Left colon (tissue), 2 donors: ENCODE measurements at places on chromosomes 3 and 15.
A peak's percentile ranks its signal among the peaks of the same experiment; 100 is the strongest.

DNA sequence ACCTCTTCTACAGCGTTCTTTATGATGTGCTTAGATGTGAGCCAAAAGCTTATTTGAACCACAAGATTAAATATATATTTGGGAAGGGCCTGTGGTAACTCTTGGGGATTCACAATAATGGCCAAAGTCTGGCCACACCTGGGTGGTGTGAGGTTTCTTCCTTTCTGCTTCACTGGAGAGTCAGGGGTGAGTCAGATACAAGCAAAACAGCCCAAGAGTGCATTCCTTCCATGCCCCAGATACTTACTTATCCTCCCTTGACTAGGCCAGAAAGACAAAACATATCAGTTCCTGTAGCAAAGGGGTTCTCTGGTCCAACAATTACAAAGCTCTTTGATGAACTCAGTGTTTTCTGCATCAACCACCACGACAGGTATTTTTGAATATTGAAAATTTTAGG is 941 bp downstream of the ZBED2 start:
- DNase-seq: no peak

- no peak for DNase-seq
Observed at GRCh38 chr15:35723852-35724251, 177.9 kb upstream of the DPH6 start.

DNA sequence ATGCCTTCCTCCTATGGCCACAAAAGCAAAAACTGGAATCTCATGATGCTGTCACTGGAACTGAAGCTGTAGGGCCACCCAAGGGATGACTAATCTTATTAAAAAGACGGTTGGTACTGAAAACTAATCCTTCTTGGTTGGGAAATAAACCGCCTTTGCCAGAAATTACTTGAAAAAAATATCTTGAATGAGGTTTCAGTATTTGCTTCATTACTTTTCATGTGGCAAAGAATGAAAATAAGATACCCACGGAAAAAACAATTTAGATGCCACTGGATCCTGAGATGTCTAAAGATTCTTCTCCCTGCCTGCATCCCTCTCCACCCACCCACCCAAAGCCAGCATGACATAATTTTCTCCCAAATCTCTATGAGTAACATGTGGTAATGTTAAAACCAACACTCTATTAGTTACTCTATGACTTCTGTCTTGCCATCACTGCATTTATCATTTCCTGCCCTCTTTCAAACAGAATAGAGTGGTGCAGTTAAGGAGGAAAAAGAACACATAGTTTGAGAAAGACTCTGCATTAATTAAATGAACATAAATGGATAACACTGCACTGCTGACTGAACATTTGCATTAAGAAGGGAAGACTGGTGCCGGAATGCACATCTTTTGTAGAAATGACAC is 111.8 kb upstream of the DPH6 start:
- no peak for DNase-seq

DNA sequence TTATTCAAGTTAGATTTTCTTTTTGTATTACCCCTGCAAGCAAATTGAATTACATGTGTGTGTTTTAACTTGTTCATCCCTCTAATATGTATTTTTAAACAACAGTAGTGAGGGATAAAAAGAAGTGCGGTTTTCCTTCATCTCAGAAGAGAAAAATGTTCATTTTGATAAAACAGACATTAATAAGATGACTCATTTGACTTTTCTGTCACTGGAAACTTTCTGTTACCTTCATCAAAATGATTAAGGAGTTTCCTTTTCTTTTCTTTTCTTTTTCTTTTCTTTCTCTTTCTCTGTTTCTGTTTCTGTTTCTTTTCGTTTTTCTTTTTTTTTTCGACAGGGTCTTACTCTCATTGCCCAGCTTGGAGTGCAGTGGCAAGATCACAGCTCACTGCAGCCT is 53.0 kb downstream of the ECT2 start:
- no peak for DNase-seq

GRCh38 chr15:49927189-49927861 is 191.7 kb downstream of the ATP8B4 start:
- no peak for DNase-seq

DNA sequence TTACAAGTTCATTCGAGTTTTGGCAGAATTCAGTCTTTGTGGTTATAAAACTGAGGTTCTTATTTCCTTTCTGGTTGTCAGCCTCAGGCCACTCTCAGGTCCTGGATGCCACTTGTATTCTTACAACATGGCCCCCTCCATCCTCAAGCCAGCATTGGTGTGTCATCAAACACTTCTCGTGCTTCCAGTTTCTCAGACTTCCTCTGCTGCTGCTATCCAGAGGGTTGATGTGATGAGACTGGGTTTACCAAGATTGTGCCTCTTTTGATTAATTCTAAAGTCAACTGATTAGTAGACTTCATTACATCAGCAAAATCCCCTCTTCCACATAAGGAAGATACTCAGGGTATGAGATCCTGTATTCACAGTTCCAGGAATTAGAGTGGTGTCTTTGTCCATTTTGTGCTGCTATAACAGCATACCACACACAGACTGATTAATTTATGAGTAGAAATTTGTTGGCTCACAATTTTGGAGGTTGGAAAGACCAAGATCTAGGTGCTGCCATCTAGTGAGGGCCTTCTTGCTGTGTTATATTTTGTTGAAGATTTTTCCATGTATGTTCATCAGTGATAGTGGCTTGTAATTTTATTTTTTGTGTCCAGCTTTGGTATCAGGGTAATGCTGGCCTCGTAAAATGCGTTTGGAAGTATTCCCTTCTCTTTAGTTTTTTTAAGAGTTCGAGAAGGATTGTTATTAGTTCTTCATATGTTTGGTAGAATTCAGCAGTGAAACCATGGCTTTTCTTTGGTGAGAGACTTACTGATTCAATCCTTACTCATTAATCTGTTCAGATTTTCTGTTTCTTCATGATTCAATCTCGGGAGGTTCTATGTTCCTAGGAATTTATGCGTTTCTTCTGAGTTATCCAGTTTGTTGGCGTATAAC is 11.1 kb downstream of the LRCH3 start:
- no peak for DNase-seq

GRCh38 chr3:59432665-59433064 is 382.8 kb upstream of the CFAP20DC start:
- no peak for DNase-seq

GRCh38 chr3:183975981-183976662 is 41.6 kb downstream of the ABCC5 start:
- DNase-seq: no peak

DNA sequence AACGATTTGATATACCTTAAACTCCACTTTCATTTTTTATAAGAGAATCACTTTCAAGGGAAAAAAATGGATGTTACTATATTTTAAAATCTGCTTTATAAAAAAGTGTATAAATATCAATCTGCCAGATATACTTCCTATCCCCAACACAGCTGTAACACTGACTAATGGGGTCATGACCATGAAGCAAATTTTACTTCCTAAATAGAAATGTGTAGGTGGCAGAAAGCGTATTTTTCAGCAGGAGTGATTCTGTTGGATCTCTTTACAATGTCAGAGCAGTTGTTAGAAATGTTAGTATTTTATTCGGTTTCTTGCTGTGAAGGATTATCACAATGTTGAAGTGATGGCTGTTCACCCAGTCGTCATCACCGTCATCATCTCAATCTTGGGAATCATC is 5.5 kb upstream of the C15orf40 start:
- DNase-seq: no peak

DNA sequence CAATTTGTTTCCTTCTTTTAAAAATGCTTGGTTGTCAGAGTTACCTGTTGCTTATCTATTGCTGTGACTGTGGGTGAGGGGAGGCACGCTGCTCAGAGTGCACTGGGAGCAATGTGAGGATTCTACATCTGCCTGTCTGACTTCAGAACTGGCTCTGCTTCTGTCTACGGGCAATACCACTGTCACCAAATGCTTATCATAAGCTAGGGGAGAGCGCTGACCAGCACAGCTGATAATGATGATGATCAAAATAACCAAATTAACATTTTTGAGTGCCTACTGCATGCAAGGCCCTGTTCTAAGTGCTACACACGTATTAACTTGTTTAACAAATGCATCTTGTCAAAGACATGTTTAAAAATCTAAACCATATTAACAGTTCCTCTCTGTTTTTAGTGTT is 79.2 kb upstream of the TPRG1 start:
- no peak for DNase-seq

DNA sequence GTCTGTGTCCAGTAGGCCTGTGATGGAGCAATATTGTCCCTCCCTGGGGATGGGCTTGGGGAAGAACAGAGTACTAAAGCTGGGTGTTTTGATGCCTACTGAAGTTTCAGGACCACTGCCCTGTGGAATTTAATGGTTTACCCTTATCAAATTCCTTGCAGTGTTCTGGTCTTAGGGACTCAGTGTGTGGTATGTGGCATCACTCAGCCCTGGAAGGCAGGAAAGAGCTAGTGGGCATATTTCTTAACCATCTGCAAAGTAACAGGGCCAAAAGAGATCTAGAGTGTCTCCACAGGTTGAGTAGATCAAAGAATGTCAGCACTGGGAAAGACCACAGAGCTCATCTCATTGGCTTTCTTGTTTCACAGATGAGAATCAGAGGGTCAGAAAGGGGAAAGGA is 11.8 kb upstream of the SCN10A start:
- DNase-seq: no peak

- DNase-seq: no peak
Observed at GRCh38 chr3:69058947-69059224, 6.8 kb upstream of the TMF1 start.

DNA sequence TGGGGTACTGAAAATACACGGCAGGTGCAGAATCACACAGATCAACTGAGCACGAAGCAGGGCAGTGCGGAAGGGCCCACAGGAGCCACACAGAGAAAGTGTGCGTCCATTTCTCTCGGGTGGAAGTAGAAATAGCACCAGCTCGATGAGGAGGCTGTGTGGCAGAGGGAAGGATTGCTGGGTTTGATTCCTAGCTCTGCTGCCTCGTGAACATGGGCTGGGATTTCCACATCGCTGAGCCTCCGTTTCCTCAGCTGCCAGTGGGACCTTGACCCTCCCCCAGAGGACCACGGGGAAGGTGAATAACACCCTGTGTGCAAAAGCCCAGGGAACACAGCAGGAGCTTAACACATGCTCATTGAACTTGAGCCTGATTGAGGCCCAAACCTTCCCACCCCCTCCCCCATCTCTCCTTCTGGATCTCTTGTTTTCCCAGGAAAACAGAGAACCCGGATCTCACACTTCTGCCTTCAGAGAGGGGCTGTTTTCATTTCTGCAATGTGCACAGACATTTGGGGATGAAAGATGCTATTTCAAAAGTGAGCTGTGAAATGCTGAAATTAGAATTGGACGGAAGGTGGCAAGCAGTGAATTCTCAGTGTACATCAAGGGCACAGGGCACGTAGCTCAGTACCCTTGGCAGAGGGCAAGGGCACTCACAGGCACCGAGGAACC is 38.4 kb downstream of the ABTB1 start:
- peak; percentile 8 for DNase-seq

- no peak for DNase-seq
Observed at GRCh38 chr3:153210146-153210545, 48.1 kb downstream of the RAP2B start.

- DNase-seq: no peak
Observed at GRCh38 chr15:34851751-34852150, 56.4 kb upstream of the ACTC1 start.

DNA sequence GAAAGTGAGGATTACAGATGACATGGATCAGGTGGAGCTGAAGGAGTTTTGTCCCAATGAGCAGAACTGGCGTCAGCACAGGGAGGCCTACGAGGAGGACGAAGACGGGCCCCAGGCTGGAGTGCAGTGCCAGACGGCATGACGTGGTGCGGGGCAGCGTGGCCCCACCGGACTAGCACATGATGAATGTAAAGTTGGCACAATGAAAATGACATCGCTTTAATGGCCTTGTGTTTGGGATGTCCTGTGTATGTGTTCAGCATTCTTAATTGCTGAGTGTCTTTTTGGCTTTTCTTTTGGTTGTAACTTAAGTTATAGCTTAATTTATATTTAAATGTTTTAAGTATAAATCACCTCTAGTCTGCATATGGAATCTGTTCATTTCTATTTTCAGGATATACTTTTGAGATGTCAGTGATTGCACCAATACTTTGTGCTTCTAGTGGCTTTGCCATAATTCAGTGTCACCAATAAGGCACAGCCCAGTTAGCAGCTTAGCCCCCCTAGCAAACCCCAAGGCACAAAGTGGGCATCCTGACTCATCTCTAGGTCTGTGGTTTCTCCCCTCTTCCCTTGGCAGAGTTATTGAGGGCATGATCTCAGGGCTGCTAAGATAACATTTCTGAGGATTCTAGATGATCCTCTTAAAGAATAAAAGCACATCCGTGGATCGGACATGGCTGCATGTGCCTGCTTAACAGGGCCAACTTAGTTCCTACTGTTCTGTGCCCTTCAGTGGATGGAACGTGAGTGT is 16.1 kb downstream of the DNAJA4 start:
- no peak for DNase-seq

GRCh38 chr3:71903936-71904335 is 119.0 kb upstream of the PROK2 start:
- no peak for DNase-seq
